ENCODE measurements at places on chromosomes 6 and 20.

- DNase-seq: no peak
Measured at GRCh38 chr6:170209354-170210025, 81.4 kb downstream of the DLL1 start.

DNA sequence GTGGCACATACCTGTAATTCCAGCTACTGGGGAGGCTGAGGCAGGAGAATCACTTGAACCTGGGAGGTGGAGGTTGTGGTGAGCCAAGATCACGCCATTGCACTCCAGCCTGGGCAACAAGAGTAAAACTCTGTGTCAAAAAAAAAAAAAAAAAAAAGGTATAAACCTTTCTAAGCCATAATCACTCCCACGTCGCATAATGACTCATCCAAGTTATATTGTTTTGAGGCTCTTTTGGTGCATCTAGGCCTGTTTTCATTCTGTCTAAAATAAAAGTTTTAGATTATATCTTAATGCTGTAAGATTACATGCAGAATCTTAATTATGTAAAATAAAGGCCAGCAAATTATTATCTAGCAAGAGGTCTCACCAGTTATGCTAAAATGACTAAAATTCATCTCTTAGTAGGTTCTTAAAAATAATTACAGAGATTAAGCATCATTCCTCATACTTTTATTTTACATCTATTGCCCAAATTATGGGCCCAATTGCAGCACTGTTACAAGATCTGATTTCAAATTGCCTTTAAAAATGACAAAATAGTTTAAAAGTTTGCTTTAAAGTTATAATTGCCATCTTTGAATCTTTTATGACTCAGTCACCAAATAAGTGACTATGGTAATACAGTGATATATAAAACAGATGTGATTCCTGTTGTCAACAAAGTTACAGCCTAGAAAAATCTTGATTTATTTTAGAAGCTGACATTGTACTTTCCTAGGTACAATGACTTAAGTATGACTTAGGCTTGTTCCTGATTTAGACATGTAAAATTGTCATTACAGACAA lies 10.4 kb upstream of the SUMO4 start:
- no peak for DNase-seq

GRCh38 chr6:42923666-42924065 lies 5.6 kb upstream of the CNPY3 start:
- no peak for DNase-seq

- no peak for DNase-seq
Measured at GRCh38 chr6:145813285-145814034, 1.1 kb downstream of the FBXO30 start.

GRCh38 chr20:58696411-58696961 lies 3.9 kb downstream of the NPEPL1 start:
- no peak for DNase-seq

DNA sequence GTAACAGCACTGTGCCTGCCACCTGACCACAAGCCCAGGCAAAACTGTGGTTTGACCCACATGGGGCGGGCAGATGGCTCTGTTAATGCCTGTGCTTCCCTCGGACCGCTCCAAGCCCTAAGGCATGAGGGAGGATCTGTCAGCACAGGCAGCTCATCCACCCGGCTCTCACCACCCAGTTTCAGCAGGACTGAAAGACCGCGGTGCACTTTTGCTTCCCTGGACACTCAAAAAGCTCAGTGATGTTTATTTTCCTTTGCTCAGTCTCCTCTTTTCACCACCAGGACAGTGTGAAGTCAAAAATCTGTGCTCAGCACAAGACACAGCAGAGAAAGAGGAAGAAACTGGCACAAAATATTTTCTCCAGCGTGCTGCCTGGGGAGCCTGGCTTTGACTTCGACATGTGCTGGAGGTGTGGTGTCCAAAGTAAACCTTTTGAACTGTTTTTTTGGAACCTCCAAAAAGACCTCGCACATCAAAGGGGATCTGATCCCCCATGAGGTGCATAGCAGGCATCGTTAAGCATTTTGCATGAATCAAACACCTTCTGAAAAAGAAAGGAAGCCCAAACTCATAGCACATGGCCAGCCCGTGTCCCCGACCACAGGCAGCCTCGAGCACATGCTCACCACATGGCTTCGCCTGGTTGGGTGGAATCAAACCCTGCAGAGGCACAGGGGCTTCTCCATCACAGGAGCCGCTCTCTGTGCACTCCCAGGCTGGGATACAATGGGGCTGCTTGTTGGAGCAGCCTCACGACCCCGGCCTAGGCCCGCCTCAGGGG lies 441.7 kb upstream of the JARID2 start:
- no peak for DNase-seq

GRCh38 chr6:21798468-21798867 lies 204.9 kb downstream of the SOX4 start:
- no peak for DNase-seq

DNA sequence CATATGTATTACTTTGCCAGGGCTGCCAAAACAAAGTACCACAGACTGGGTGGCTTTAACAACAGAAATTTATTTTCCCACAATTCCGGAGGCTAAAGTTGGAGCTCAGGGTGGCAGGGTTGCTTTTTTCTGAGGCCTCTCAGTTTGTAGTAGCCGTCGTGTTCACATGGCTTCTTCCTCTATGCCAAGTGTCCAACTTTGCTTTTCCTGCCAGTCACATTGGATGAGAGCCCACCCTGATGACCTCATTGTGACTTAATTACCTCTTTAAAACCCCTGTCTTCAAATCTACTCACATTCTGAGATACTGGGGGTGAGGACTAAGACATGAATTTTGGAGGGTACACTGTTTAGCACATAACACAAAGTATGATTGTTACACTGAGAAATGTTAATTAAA lies 9.9 kb upstream of the ECT2L start:
- DNase-seq: no peak

- no peak for DNase-seq
Measured at GRCh38 chr6:150334790-150335783, 33.7 kb upstream of the IYD start.

DNA sequence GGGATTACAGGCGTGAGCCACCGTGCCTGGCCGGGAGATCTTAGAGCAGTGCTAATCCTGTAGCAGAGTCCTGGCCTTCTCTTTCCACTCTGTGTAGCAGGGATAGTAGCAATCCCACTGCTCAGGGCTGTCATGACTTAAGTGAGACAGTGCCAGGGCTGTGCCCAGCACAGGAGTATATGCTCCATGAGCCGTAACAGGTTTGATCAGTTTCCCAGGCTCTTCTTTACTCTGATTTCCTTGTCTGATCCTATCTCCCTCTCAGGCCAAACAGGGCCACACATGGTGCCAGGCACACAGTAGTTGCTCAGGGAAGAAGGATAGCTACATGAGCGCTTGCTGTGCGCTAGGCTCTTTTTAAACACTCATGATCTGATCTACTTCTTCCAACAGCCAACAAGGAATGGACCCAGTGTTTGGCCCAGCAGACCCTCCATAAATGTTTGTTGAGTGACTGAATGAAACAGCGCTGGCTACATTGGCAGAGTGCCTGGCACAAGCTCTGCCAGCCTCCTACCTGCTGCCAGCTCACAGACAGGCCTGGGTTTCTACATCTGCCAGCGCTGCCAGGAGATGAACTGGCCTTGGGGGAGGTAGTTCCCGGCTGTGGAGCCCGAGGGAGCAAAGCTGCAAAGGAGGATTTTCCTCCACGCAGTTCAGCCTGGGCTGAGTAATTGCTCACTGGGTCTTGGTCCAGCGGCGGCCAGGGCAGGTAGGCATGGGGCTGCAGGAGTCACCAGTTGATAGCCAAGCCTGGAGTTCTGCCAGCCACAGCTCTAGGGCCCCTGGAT lies 36.9 kb downstream of the SNAI1 start:
- DNase-seq: peak; percentile 66

DNA sequence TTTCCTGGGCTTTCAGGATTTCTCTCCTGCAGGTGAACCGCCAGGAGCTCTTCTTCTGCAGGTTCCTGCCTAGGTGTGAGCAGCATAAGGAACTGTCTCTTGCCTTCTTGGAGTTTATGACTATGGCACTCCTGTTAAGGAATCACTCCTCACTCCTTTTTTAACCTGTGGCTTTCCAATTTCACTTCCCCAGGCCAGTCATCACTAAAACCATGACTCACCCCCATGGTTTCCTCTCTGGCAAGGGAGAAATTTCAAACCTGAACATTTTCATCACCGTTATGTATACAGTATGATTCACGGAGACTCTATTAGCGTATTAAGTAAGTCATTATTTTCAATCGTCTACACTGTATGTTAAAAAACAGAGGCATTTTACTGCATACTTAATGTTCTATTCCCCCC lies 78.2 kb upstream of the ARID1B start:
- no peak for DNase-seq

- DNase-seq: no peak
Measured at GRCh38 chr6:26474439-26474881, 16.7 kb downstream of the BTN2A1 start.

Data from right lobe of liver (tissue), 6 donors.